ENCODE measurements at places on chromosomes 2 and 18. TPM values are rescaled to one million over a fixed set of nuclear protein-coding genes. Genes with fewer than 3 reads are reported as not detected.

Gene QPCT
- total RNA-seq = 7.6 TPM

Gene EVX2
- total RNA-seq = not detected

- DNase-seq = peak; percentile 93
These were observed 371.5 kb downstream of the LNPK start for GRCh38 chr2:175630280-175631244.

- DNase-seq = no peak
These were observed 44.7 kb upstream of the EML6 start for GRCh38 chr2:54678719-54679118.

DNA sequence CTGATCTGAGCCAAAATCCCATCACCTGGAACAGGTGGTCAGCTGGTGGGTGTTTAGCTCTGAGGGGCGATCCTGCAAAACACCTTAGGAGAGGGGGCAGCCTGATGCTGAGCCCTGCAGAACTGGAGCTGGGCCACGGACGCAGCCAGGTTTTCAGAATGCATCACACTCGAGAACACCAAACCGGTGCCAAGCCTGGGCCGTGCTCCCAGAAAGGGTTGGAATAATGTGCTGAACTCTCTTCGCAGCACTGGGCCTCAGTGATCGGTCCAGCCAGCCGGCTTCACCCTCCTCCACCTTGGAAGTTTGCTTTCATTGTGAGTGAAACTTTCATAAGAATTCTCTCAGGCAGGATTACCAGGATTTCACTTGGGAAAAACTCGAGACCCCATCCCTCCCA, 56.5 kb upstream of the TTC39C start:
- no peak for DNase-seq

Gene CCDC150
- total RNA-seq = 3.3 TPM

Gene BCL11A
- total RNA-seq = 3.6 TPM

Gene UGT1A5
- total RNA-seq = 0.26 TPM

- no peak for DNase-seq
These were observed 12.9 kb downstream of the FZD7 start for GRCh38 chr2:202046572-202046971.

Gene LINC00305
- not detected for total RNA-seq

- no peak for DNase-seq
These were observed 4.3 kb downstream of the NAB1 start for GRCh38 chr2:190653231-190653630.

DNA sequence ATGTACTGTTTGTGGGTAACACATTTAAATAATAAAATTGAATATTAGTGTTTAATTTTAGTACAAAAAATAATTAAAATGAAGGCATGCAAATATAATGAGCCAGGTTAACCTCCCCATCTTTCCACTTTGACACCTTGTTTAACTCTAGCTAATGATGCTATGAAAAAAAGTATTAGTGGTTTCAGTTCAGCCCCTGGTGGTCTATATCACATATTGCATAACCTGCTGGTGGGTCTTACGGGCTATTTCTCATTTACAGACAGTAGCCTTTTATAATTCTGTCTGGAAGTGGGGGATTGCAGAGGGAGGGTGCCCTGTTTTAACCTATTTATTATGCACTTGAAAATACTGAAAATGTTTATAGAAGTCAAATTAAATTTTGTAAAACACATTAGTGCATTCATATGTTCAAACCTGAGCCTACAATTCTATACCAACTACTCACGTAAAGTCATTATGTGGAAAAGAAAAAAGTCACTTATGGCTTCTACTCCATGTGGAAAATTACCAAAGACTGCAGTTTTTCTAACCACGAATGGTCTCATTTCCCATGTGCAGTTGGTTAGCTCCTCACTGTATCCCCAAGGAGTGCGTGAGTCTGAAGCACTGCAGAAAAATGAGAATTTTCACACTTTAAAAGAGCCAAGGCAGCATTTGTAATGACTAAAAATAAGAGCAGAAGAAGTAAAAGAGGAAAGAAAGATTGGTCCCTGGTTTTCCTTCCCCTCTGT, 381.0 kb downstream of the MTX2 start:
- no peak for DNase-seq

DNA sequence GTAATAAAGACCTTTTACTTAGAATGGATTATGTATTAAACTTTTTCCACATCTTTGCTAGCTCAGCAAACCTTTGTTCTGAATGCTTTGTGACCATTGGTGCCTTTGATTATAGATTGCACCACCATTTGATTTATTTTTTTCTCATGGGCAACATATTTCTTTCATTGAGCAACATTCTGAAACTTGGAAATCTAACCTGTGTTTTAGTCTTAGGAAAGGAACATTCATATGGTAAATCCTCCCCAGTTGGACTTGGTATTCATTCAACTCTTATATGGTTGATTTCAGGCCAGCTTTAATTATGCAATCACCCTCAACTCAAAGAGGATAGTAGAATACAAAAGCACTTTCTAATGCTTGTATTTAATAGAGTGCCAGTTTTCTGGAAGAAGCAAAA, 1077.9 kb upstream of the ZEB2 start:
- peak; percentile 18 for DNase-seq

Gene CFAP65
- total RNA-seq = not detected

DNA sequence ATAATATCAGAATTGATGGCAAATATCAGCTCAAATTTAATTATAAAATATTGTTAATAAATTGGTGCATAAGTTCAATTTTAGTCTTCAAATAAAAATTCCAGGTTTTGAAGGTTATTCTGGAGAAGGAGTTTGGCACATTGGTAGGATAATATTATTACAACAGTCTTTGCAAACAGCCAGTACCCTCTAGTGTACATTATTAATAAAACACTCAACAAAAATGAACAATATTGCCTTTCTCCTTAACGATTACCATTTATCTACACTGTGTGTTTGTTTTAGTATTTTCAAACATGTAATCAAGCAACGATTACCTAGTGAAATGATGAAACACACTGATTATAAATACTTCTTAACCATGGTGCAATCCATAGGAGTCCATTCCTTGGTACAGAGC, 334.0 kb upstream of the FSIP2 start:
- no peak for DNase-seq

- DNase-seq = no peak
These were observed 72.6 kb downstream of the CTAGE1 start for GRCh38 chr18:22344908-22345670.

- no peak for DNase-seq
These were observed 92.7 kb downstream of the PDCL3 start for GRCh38 chr2:100655446-100655845.

DNA sequence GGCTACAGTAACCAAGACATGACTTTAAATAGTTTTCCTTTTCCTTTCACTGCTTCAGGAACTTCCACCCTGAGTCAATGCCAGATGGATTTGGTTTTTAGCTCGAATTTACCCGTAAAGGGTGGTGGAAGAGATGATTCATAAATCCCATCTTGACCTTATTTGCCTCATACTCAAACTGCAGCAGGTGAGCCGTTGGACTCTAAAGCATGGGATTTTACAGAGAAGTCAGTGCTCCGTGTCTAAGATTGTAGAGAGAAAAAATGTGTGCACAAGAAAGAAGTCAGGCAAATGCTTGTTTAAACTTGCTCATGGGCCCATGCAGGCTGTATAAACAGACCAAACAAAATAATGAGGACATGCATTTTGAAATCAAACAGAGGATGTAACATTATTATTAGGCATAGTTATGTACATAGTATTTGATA, 369.7 kb upstream of the TRIB2 start:
- DNase-seq = peak; percentile 97

- no peak for DNase-seq
These were observed 631 bp downstream of the MORN2 start for GRCh38 chr2:38876407-38876806.

DNA sequence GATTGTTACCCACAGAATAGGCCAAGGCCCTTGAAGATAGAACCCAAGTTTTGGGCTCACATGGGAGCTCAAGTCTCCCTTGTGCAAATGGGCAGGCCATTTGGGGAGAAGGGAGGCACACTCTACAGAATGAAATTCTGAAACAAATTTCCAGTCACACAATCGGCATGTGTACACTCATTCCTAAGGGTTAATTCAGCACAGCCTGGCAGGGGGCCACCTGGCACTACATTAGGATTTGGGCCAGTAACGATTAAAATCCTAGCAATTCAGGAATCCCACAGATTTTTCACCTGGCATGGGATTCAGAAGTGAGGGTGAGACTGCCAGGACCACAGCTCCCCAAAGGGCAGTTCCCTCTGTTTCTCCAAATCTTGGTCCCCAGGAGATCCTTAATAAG, 46.4 kb downstream of the BMP10 start:
- peak; percentile 53 for DNase-seq

- DNase-seq = peak; percentile 59
These were observed 35.4 kb upstream of the STK17B start for GRCh38 chr2:196206804-196207203.

Gene RAPGEF4
- 0.26 TPM for total RNA-seq

Gene CROCC2
- total RNA-seq = 0.26 TPM

- no peak for DNase-seq
These were observed 29.4 kb upstream of the CHMP3 start for GRCh38 chr2:86592547-86593230.

GRCh38 chr18:75167759-75168618, 41.0 kb downstream of the PTGR3 start:
- no peak for DNase-seq

Gene TMEM247
- not detected for total RNA-seq

DNA sequence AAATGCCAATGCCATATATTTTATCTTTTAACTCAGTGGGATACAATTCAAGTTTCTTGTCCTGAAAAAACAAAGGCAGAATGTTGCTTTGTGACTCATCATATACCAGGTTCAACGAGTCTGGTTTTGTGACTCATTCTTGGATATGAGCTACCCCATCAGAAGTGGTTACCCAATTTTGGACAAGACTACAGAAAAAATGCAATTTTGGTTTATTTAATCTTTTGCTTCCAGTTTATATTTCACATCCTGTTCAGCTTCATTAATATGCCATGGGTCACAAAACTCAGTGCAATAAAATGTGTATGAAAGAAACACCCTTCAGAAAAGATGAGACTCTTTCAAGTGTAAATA, 25.0 kb downstream of the FN1 start:
- peak; percentile 93 for DNase-seq

GRCh38 chr2:190802626-190803209, 77.9 kb upstream of the GLS start:
- DNase-seq = no peak

GRCh38 chr18:21682371-21683051, 22.1 kb downstream of the ABHD3 start:
- peak; percentile 79 for DNase-seq

GRCh38 chr2:3324036-3324386, 53.6 kb downstream of the EIPR1 start:
- DNase-seq = no peak

GRCh38 chr2:14354231-14354630, 278.3 kb upstream of the LRATD1 start:
- peak; percentile 3 for DNase-seq

Gene RBM43
- total RNA-seq = 0.79 TPM

- DNase-seq = no peak
These were observed 13.1 kb downstream of the ILKAP start for GRCh38 chr2:238190445-238190844.

Gene FAM237A
- not detected for total RNA-seq

DNA sequence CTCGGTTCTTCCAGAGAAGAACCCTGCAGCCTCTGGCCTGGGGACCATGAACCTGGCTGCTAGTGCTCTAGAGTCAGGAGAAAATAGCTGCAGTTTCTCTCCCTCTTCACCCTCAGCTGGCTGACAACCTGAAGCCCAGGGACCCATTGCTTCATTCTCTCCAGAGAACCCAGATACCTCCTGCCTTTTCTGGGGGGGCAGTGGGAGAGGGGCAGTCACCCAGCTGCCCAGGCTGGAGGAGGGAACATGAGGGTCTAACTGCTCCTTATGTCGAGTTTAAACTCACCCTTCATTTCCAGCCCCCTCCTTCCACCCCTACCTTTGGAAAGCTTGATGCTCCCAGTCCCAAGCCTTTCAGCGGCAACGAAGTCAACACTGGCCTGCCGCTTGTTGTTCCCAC, 7.6 kb upstream of the ZFAND2B start:
- DNase-seq = no peak

- no peak for DNase-seq
These were observed 327.6 kb upstream of the UBE2E3 start for GRCh38 chr2:180652794-180653193.

DNA sequence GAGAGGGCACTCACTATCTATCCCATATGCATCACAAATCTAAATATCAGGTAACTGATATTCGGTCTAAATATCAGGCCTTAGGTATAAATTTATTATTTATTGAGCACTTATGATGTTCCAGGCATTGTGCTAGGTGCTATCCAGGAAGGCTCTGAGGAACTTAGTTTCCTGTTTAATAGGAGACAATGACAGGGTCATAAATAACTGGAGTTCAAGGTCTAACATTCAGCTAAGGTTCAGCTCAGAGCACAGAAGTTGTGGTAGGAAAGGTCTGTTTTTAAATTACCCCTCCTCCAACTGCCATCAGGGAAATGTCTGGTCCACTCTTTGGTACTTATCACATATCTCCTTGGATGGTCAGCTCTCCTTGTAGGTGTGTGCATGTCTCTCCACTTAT, 193.6 kb downstream of the AGPS start:
- no peak for DNase-seq

DNA sequence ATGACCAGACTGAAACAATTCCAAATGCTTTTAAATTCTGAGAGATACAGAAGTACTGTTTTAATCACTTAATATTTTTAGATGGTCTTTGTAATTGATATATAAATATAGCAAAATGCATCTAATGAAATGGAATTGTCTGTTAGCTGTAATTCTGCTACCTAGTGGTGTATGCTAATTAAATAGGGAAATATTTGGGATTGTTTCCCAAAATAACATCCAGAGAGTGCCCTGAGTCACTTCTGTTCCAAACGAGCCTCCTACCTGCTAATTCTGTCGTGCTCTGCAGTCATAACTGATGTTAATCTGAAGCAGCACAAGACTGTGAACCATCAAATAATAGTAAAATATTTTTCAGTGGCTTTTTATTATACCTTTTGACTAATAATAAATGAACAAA, 71.4 kb upstream of the NOSTRIN start:
- no peak for DNase-seq

Measured in bronchial epithelial cell (primary cell).